ENCODE measurements at places on chromosomes 6 and 20.
A peak's percentile ranks its signal among the peaks of the same experiment; 100 is the strongest.

DNA sequence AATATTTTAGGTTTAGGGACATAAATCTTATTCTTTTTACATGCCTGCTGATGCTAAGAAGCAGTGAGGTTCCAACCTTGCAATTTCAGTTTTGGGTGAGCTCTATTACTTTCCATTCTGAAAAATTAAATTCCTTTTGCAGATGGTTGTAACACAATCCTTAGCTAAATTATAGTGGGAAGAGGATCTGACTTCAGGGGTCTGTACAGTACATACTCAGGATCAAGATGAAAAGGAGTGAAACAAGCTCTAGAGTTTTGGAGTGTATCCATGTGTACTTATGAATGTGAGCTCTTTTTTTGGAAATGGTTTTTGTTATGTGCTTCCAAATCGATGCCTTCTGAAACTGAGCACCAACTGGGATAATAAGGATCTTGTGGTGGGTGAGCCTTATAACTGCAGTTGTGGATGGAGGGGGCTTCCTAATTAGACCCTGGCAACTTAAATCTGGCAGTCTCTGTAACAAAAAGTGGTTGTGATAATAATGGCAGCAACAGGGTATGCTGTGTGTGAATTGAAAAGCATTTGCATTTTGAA is 218.8 kb upstream of the MAP3K7 start:
- DNase-seq: no peak

GRCh38 chr6:28940858-28941683 is 17.3 kb upstream of the TRIM27 start:
- DNase-seq: peak; percentile 63

GRCh38 chr6:90575267-90575666 is 11.6 kb downstream of the MAP3K7 start:
- DNase-seq: no peak

- DNase-seq: no peak
Measured at GRCh38 chr20:37711001-37711400, 17.2 kb downstream of the CTNNBL1 start.

DNA sequence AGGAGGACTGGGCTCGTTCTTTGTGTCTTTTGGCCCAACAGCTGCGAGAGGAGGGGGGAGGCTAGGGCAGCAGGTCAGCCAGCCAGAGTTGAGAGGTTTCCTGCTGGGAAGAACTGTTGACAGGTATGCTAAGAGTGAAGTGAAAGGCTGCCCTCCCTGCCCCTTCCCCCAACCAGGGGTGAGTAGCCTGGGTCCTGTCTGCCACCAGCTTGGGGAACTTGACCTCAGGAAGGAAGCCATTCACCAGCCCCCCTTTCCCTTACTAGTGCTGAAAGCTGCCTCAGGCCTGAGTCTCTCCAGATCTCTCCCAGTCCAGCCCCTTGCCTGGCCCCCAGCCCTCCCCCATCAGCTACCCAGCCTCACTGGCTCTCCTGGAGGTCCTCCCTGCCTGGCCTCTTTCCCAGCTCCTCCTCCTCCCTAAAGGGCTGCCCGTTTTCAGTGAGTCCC is 20.7 kb upstream of the ZNF76 start:
- DNase-seq: no peak

DNA sequence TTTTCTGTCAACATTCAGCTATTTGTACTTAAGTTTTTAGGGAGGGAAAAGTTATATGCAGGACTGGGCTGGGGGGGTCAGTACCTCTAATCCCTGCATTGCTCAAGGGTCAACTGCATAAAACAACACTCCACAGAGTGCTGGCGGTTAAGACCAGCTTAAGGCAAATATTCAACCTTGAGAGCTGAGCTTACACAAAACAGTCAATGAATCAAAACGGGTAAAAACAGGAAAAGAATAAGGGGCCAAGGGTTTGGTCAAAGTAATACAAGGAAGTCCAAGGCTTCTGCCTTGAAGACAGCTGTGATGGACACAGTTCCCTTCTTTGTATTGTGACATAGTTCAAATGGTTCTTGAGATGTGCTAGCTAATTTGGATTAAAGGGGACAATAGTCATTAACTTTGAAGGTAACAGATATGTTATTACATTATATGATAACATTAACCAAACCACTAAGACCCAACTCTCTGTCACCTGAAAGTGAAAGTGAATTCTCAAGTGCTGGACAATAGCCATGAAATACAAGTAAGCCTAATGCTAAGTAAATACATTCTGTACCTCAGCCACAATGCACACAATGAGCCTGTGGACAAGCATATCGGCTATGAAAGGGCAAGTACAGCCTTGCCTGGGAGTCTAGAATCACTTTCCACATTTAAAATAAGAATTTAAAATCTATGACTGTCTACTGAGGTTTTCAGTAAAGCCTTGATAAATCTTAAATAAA is 106.8 kb downstream of the PDE10A start:
- no peak for DNase-seq

GRCh38 chr20:38962928-38963401 is 821 bp downstream of the DHX35 start:
- no peak for DNase-seq

- DNase-seq: no peak
Measured at GRCh38 chr6:168577496-168577895, 136.5 kb downstream of the SMOC2 start.

DNA sequence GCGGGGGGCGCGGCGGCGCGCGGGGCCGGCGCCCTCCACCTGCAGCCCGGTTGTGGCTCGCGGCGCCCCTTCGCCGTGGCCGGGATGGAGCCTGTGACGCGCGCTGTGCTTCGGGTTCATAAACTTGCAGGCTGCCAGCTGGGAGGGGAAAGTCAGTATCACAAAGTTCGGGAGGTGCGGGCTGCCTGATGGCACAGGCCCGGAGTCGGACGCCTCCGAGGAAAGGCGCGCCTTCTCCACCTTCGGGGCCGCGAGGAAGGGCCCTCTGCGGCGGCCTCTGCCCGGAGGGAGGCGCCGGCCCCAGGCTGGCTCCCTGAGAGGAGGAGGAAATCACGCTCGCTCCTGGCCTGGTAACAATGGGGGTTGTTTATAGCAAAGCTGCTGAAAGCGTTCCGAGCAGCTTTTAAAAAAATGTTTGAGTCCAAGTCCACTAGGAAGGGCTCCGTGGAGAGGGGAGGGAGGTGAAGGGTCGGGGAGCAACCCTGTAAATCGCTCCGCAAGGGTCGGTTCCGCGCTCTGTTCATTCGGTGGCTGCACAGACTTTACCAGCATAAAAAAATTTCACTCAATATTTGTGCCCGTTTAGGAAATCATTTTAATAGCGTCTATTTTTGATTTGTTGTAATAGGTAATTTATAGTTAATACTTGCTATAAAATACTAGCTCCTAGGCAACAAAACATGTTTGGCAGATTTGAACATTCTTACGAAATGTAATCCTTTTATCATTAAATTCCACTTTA is 1.0 kb downstream of the AFDN start:
- DNase-seq: peak; percentile 36

GRCh38 chr20:53100476-53100911 is 128.3 kb downstream of the TSHZ2 start:
- DNase-seq: no peak

- no peak for DNase-seq
Measured at GRCh38 chr6:64083261-64083660, 447.7 kb downstream of the PHF3 start.

DNA sequence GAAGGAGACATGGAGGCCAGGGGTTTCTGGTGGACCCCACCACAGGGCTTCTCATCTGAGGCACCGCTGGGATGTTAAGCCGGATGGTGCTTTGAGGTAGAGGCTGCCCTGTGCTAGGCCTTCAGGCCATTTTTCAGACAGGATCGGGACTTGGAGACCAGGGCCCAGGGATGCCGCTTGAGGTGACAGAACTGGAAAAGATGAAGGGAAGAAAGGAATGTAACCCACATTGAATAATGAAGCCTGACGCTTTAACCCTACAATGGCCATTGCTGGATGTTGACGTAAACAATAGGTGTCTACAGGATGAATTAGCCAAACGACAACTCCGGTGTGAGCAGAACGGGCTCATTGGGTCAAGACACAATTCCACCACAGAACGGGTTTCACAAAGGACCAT is 62.5 kb downstream of the CEBPB start:
- no peak for DNase-seq

All from hippocampal formation (tissue), 2 donors.